ENCODE measurements at places on chromosomes 7 and 10. TPM values are rescaled to one million over a fixed set of nuclear protein-coding genes. Genes with fewer than 3 reads are reported as not detected.
A peak's percentile ranks its signal among the peaks of the same experiment; 100 is the strongest.

The ELN gene
- total RNA-seq: 142 TPM

GRCh38 chr10:92790440-92790839 lies 57.9 kb upstream of the EXOC6 start:
- H3K36me3 ChIP-seq: no peaks in the 10 kb centered on the region
- no peak overlapping the region for H3K27ac ChIP-seq
- DNase-seq: peak; percentile 25
- no peaks in the 10 kb centered on the region for H3K4me1 ChIP-seq

- no peak for DNase-seq
- H3K4me3 ChIP-seq: no peak overlapping the region
- H3K36me3 ChIP-seq: no peaks in the 10 kb centered on the region
- H3K27me3 ChIP-seq: no peaks in the 10 kb centered on the region
These were observed 37.3 kb upstream of the AKR1C2 start for GRCh38 chr10:5040781-5041470.

DNA sequence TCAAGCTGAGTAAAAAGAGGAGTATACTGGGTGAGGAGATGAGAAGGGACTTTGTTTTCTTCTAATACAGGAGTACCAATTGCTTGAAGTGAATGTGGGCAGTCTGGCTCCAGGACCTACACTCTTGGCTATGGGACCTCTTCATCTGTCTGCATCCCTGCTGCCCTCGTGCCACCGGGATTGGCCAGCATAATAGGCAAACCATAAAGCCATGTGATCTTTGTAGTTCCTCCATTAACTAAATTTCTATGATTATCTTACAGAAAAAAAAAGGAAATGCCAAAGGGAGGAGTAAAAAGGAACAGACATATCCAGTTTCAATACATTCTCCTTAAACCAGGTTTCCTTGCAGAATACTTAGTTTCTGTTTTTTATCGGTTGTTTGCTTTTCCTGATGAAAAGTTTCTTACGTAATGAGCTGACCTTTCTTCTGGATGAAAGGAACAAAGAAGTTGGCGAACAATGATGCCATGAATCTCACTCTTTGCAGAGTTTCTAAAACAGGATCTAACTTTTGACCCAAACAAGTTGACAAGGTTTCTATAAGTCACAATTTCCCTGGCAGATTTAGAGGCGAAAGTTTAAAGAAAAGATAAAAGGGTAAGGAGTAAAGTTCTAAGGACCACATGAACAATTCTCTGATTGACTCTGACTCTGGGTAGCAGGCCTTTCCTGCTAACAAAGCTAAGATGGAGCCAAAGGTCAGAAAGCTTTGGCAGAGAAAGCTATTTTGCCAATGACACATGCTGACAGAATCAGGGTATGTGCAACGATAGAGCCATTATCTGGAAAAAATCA lies 54.1 kb downstream of the LAMB1 start:
- DNase-seq: no peak
- H3K27ac ChIP-seq: no peak overlapping the region
- H3K4me3 ChIP-seq: no peak overlapping the region
- H3K27me3 ChIP-seq: no peaks in the 10 kb centered on the region

All from muscle of leg (tissue), 16 donors.